ENCODE measurements at places on chromosomes 5 and 9.

- DNase-seq: no peak
Observed at GRCh38 chr5:134420343-134420742, 8.7 kb upstream of the CDKN2AIPNL start.

- no peak for DNase-seq
Observed at GRCh38 chr9:34310215-34310614, 18.9 kb downstream of the KIF24 start.

- no peak for DNase-seq
Observed at GRCh38 chr5:132825033-132825833, 5.2 kb downstream of the SHROOM1 start.

GRCh38 chr9:133404454-133405002 lies 13.3 kb downstream of the REXO4 start:
- no peak for DNase-seq

- no peak for DNase-seq
Observed at GRCh38 chr9:98225015-98225442, 30.4 kb downstream of the TBC1D2 start.

- DNase-seq: no peak
Observed at GRCh38 chr9:16032799-16033198, 480.0 kb downstream of the CCDC171 start.

DNA sequence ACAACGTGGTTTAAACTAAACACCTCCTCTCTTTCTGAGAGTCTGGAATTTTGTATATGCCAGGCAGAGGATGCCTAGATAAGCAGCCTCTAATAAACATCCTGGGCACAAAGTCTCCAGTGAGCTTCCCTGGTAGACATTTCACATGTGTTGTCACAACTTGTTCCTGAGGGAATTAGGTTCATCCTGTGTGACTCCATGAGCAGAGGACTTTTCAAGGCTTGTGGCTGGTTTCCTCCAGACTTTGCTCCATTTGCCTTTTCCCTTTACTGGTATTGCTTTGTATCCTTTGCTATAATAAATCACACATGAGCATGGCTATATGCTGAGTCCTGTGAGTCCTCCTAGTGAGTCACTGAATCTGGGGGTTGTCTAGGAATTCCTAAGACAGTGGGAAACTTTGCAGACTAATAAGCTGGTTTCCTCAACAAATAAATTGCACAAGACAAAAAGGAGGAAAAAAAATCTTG lies 77.4 kb downstream of the NR2F1-AS1 start:
- DNase-seq: peak; percentile 85

DNA sequence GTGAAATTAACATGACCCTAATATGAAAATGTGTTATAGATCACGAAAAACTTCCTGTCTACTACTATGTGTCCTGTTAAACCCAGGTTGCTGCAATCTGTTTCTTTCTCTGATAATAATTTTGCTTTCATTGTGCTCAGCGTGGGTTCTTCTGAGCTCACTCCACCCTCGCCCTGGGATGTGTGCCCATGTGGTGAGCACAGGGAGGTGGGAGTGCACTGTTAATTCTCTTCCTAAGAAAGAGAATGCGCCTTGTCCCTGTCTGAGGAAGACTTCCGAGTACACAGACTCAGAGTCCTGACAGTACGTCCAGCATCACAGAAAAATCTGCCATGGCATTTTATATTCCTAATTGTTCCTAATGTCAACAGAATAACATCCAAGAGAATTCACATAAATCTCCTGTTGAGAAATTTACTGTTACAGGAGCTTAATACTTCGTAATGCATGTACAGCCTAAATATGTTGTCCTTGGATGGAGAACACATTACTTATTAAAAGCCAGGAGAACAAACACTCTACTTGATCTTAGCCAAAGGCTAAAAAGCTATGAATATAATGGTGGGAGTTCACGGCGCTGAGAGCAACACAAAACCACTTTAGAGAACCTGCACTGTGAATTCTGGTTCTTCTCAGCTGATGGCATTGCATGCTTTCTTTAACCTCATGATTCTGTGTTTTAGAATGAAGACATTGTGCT lies 102.6 kb downstream of the PDE4D start:
- no peak for DNase-seq

DNA sequence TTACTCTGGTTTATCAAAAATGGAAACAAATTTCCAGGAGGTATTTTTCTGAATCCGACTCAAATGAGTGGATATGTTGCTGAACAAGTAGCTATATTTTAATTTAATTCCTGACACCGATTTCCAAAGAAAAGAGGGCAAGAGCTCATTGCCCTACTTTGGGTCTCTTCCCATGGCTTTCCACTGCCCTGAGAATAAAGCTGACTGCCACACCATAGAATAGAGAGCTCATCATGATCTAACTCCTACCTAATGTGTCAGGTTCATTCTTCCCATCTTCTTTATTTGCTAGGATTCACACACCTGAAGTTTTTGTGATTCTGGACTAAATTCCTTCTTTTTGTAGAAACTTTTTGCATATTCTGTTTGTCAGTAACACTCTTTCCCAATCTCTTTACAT lies 792.1 kb downstream of the DTWD2 start:
- no peak for DNase-seq

GRCh38 chr5:137627293-137627692 lies 108.6 kb downstream of the KLHL3 start:
- DNase-seq: no peak

DNA sequence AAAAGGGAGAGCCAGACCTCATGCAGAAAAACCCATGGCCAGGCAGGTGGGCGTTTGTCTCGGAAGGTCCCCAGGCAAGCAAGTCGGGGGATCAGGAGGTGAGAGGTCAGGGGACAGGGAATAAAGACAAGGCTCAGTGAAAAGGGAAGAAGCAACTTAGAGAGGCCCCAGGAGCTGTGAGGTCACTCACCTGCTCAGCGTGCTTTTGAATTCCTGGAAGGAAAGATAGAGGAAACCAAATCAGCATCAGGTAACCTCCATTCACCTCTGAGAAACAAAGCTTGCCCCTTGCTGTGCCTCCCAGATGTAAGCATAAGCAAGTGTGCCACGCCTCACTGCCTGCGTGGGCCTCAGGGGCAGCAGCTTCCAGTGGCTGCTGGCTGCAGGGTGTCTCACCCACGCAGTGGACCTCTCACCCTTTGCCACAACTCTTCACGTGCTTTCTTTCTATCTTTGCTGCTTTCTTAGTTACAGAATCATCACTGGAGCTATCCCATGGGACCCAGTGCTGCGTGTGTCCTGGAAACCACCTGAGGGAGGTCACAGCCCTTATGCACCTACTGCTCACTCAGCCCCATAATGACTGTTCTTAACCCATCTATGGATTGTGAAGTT lies 6.0 kb downstream of the TRIM7 start:
- DNase-seq: no peak

GRCh38 chr9:106889061-106889590 lies 26.2 kb downstream of the ZNF462 start:
- DNase-seq: no peak

DNA sequence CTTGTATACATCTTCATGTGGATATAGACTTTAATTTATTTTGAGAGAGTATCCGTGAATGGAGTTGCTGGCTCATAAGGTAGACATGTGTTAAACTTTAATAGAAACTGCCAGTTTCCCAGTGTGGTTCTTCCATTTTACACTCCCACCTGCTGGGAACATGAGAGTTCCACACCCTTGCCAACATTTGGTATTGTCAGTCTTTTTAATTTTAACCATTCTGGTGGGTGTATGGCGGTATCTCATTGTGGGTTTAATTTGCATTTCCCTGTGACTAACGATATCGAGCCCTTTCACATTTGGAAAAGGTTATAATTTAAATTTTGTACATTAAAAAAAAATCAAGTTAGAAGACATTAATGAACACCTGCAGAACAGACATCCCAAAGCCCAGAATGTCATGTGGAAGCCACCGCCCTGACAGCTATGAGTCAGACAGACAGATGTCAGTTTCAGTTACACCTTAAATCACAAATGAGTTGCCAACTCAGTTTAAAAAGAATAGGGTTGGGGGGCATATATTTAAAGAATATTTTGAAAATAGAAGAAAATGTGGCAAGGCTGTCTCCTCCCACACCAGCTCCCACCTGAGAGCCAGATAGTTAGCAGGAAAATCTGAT lies 36.9 kb downstream of the ANKRD33B start:
- DNase-seq: no peak

- no peak for DNase-seq
Observed at GRCh38 chr5:180431932-180432331, 62.2 kb upstream of the CNOT6 start.

GRCh38 chr9:122477826-122478225 lies at the start of gene OR1J1:
OR1J1 (minus strand) TSS chr9:122477926; CDS start chr9:122477926, 0 bp downstream.
- no peak for DNase-seq

DNA sequence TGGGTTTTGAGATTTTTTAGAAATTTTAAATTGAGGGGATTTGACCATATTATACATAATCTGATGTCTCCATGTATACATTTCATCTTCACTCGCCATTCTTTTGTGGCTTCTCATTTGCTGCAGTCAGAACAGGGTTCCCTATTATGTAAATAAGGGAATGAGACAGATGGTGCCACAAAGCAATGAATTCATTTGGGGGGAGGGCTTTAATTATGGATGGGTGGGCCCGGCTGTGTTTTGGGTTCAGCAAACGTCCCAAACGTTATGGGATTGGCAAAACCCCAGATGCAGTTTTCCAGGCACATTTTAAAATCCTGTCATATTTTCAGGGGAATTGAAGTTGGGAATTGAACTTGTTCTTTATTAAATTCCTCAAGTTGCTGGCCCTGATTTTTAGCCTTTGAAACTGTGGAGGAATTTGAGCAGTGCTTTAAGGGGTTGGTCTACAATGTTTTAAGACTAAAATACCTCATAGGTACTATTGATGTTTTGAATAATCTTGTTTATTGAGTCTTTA lies 558.5 kb upstream of the ZNF462 start:
- no peak for DNase-seq

DNA sequence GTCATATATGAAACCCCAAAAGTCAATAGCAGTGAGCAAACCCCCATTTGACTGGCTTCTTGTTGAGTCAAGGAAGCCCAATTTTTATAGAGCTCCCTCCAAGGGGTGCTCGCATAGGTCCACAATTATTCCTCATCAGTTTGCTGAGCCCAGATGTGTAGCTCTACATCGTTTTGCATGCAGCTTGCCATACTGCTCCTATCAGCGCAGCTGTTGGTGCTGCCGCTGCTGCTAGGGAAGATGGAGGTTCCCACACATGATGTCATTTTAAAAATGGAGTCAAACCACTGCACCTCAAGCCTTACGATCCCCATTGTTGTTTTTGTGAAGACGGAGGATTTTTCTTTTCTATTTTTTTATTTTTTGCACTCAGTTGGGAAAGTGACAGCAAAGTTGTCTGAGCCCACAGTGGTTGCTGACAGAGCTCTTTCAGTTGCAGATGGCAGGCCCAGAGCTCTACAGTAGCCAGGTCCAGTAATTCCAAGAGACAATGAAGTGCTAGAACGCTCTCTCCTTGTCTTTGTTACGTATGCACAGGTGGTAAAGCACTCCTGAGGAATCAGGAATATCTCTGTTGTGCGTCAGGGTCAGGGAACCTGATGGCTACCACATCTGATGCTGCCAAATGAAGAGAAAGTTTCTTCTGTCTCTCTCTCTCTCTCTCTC lies 23.2 kb upstream of the C5orf63 start:
- DNase-seq: no peak

DNA sequence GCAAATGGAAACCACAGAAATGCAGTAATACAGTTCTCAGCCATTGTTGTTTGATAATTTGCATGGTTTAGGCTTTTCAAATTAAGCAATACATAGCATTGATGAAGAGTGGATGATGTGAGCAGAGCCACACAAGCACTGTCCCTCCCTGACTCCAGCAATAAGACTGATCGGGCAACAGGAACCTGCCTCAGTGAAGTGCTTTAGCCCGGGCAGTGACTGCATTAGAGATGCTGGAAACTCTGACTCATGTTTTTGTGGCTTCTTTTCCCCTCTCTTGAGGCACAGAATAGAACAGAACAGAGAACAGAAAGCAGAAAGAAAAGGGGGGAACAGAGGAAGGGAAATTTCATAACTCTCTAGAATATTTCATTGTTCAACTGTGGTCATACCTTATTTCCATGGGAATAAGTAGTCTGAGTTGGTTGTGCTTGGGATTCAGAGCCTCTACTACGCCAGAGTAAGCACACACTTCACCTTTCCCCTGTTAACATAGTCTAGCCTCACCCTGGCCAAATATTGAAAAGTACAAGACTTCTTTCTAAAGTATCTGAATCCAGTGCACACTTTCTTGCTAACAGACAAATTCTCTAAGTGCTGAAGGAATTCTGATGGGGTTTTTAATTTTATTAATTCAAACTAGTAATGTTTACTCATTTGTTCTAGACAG lies 164.8 kb upstream of the VCAN start:
- peak; percentile 73 for DNase-seq

GRCh38 chr5:154174091-154174490 lies 16.4 kb upstream of the GALNT10 start:
- DNase-seq: no peak

- no peak for DNase-seq
Observed at GRCh38 chr5:128842241-128842640, 123.0 kb upstream of the SLC27A6 start.

DNA sequence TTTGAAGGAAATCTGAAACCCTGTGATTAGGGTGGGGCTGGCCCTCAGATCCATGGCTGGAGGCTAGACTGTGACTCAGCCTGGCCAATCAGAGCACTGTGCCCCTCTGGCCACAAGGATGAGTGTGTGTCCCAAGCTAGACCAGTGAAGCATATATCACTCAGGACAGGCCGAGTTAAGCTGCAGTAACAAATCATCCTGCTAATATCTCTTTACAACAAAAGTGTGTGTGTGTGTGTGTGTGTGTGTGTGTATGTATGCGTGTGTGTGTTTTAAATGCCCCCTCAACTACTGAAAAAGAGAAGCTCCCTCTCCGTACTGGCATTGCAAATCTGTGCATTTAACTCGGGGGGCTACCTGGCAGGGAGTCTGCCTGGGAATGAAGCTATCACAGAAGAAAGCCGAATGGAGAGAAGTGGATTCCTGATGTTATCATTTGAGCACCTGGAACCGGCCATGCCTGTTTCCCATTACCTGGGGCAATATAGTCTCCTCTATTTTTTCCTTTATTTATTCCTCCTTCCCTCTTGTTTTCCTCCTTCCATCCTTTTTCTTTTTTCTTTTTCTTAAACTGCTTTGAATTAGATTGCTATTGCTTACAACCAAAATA lies 25.6 kb downstream of the STC2 start:
- DNase-seq: no peak

DNA sequence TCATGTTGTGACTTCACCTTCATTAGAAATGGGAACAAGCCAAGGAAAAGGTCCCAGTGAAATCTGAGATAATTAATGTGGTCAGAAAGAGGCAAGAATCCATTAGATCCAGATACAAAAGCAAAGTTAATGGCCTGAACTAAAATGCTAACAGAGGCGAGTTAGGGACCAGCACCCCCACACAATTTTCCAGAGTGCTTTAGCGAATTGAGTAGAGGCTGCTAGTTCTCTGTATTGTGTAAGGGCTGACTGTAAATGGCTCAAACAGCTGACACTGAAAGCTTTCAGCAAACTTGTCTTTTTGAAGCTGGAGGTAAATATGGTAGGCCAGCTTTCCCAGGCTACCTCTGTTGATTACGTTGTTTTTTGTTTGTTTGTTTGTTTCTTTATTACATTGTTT lies 75.5 kb downstream of the CSNK1A1 start:
- DNase-seq: no peak

- no peak for DNase-seq
Observed at GRCh38 chr5:159286420-159287035, 23.4 kb downstream of the UBLCP1 start.
